B cell (primary cell): ENCODE measurements at places on chromosomes 5 and 9.

DNA sequence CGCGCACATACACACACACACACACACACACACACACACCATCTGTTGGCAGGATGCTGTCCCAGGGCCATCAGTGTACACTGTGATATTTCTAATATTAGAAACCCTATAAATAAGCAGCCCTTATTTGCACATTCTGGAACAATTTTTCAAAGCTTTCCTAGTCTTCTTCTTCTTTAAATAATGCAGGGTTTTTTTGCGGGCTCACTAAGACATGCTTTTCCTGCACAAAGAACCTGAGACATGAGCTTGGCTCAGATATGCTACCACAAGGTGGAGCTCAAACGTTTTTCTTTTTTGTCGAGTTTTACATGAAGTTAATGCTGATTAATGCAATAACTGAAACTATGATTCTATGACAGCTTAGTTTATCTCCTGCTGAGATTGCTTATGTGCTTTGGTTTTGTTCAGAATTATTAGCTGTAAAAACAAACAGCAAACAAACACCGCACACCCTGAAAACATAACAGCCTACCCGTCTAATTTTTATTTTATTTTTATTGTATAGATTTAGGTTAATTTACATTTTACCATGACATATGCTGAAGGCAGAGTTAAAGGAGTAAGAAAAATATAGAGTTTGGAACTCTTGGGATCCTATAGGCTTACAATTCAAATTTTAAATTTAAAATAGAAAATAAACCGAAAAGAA lies 95.8 kb downstream of the ALDH1A1 start:
- no peaks in the 10 kb centered on the region for H3K27me3 ChIP-seq
- H3K4me1 ChIP-seq, result no peaks in the 10 kb centered on the region
- H3K4me3 ChIP-seq, result no peak overlapping the region

- peaks cover 32% of the 10 kb centered on the region for H3K27me3 ChIP-seq
- H3K4me3 ChIP-seq, result no peak overlapping the region
- H3K36me3 ChIP-seq, result no peaks in the 10 kb centered on the region
- peaks cover 8% of the 10 kb centered on the region for H3K4me1 ChIP-seq
- H3K27ac ChIP-seq, result no peak overlapping the region
Observed at GRCh38 chr5:6585168-6585567, 47.7 kb downstream of the NSUN2 start.

DNA sequence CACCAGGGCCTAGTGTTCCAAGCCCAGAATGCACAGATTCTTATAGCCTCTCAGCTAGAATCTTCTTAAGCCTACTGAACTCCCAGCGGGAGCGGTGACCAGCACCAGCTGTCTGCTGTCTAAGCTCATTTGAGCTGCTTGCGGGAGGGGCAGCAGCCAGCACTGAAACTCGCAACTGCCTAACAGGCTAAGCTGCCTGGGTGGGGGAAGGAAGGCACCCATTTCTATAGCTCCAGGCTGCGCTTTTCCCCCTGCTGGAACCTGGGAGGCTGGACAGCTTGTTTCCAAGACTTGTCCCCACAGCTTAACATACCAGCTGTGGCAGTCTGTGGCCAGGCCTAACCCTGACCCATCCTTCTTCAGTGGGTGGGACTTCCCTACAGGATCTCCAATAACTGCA lies 512.9 kb downstream of the EFNA5 start:
- no peaks in the 10 kb centered on the region for H3K36me3 ChIP-seq
- no peak overlapping the region for H3K27ac ChIP-seq
- H3K27me3 ChIP-seq, result no peaks in the 10 kb centered on the region
- no peak overlapping the region for H3K4me3 ChIP-seq
- H3K4me1 ChIP-seq, result no peaks in the 10 kb centered on the region
- no peak for DNase-seq

- peaks cover 3% of the 10 kb centered on the region for H3K4me1 ChIP-seq
- H3K4me3 ChIP-seq, result no peak overlapping the region
- DNase-seq, result no peak
- H3K27ac ChIP-seq, result no peak overlapping the region
Observed at GRCh38 chr5:103254921-103255320, 3.6 kb upstream of the MACIR start.

GRCh38 chr9:109941771-109942170 lies 161.8 kb downstream of the PALM2AKAP2 start:
- H3K27me3 ChIP-seq, result no peaks in the 10 kb centered on the region
- DNase-seq, result no peak
- peaks cover 20% of the 10 kb centered on the region for H3K4me1 ChIP-seq
- no peak overlapping the region for H3K4me3 ChIP-seq
- no peaks in the 10 kb centered on the region for H3K36me3 ChIP-seq

- peak overlapping the region; percentile 14 for H3K4me3 ChIP-seq
- no peaks in the 10 kb centered on the region for H3K27me3 ChIP-seq
- peak; percentile 87 for DNase-seq
- H3K4me1 ChIP-seq, result peaks cover 53% of the 10 kb centered on the region
Observed at GRCh38 chr5:163916376-163916775, 411.0 kb downstream of the MAT2B start.

DNA sequence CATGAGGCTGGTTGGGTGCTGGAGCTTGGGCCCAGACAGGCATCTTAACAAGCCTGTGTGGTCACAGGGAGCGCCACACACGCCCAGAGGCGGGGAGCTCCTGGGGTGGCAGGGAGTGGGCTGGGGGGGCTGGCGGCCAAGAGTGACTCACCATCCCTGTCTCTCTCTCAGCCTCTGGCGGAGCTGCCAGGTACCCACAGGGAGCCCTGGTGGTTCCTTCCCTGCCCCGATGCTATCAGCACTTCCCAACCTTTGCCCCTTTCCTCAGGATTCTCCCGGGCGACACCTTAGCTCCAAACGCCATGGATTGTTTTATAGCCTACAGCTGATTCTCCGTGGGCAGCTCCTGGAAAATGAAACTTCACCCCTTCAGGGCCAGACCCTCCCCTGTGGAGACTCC lies 5.5 kb downstream of the SLC9A3 start:
- DNase-seq, result no peak
- H3K27ac ChIP-seq, result no peak overlapping the region
- H3K4me1 ChIP-seq, result peaks cover 5% of the 10 kb centered on the region
- no peak overlapping the region for H3K4me3 ChIP-seq
- peaks cover 85% of the 10 kb centered on the region for H3K27me3 ChIP-seq
- H3K36me3 ChIP-seq, result no peaks in the 10 kb centered on the region

- no peaks in the 10 kb centered on the region for H3K4me1 ChIP-seq
- no peaks in the 10 kb centered on the region for H3K27me3 ChIP-seq
- no peaks in the 10 kb centered on the region for H3K36me3 ChIP-seq
- no peak for DNase-seq
Observed at GRCh38 chr5:116520771-116521170, 53.9 kb downstream of the SEMA6A start.

GRCh38 chr5:120805131-120805530 lies 341.0 kb downstream of the PRR16 start:
- H3K4me3 ChIP-seq, result no peak overlapping the region
- no peak for DNase-seq
- no peaks in the 10 kb centered on the region for H3K36me3 ChIP-seq
- no peaks in the 10 kb centered on the region for H3K27me3 ChIP-seq

- DNase-seq, result no peak
- no peak overlapping the region for H3K27ac ChIP-seq
- no peak overlapping the region for H3K4me3 ChIP-seq
- peaks cover 11% of the 10 kb centered on the region for H3K4me1 ChIP-seq
Observed at GRCh38 chr9:121734465-121734864, 83.0 kb downstream of the DAB2IP start.

DNA sequence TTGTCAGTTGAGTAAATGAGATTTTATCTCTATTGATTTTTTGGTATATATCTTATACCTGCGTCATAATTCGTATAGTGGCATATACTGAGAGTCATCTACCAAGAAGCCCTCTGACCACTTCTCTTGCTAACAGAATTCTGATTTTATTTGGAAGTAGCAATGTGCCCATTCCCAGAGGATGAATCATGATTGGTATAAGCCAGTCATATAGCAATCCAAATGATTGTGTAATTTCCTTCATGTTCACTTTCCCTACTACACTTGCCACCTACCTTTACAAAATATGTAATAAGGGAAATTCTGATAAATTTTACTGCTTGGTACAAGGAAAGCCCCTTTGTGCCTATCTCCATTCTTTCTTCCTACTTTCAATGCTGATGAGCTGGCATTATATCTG lies 16.1 kb upstream of the ZNF462 start:
- no peak overlapping the region for H3K27ac ChIP-seq
- DNase-seq, result no peak
- no peak overlapping the region for H3K4me3 ChIP-seq
- H3K4me1 ChIP-seq, result no peaks in the 10 kb centered on the region

- DNase-seq, result no peak
- H3K27me3 ChIP-seq, result no peaks in the 10 kb centered on the region
- peaks cover 4% of the 10 kb centered on the region for H3K36me3 ChIP-seq
- peaks cover 20% of the 10 kb centered on the region for H3K4me1 ChIP-seq
Observed at GRCh38 chr5:115262011-115262320, 711 bp downstream of the PGGT1B start.

DNA sequence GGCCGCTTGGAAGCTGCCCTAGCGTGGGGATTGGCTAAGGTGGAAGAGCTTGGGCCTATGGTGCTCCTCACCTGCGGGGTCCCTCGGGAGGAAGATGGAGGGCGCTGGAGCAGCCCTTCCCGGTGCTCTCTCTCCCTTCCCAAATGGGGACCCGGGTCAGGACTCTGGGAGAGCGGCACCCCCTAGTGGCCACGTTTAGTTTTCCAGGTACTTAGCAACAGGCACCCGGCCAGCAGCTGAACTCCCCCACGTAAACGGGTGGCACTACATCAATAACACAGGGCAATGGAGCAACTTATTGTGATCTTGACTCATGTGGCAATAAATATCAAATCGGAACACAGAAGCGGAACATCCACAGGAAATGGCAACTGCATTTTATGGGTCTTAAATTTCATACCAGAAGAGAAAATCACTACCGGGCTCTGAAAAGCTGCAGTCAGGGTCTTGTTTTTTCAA lies 316.6 kb downstream of the AGTPBP1 start:
- H3K27me3 ChIP-seq, result no peaks in the 10 kb centered on the region
- H3K4me3 ChIP-seq, result no peak overlapping the region
- H3K4me1 ChIP-seq, result no peaks in the 10 kb centered on the region
- H3K36me3 ChIP-seq, result no peaks in the 10 kb centered on the region
- H3K27ac ChIP-seq, result no peak overlapping the region
- peak; percentile 14 for DNase-seq

DNA sequence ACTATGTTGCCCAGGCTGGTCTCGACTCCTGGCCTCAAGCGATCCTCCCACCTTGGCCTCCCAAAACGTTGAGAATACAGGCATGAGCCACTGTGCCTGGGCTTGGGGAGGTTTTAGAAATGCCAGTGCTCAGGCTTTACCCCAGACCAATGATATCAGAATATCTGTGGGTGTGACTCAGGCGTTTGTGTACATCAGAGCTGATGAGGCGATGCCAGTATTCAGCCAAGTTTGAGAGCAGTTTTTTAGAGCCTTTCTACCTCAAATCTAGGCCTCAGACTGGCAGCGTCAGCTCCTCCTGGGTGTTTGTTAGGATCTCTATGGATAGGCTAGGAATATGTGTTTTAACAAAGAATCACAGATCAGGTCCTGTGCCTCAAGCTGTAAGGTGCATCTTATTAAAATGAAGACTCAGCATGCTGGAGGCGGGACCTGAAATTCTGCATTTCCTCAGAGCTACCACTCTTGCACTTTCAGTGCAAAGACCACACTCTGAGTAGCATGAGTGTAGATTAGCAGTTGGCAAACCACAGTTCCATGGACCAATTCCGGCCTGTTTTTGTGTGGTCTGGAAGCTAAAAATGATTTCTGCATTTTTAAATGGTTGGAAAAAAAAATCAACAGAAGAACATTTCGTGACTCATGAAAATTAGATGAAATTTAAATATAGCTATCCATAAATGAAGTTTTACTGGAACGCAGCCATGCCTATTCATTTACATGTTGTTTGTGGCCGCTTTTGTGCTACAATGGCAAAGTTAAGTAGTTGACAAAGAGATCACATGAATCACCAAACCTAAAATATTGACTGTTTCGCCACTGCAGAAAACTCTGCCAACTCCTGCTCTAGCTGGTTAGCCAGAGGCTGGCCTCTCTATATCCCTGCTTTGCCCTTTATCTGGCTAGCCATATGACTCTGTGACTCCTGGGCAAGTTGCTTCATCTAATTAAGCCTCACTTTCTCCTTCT lies 92.2 kb downstream of the KLF4 start:
- no peaks in the 10 kb centered on the region for H3K4me1 ChIP-seq
- DNase-seq, result no peak
- no peaks in the 10 kb centered on the region for H3K36me3 ChIP-seq
- no peaks in the 10 kb centered on the region for H3K27me3 ChIP-seq
- no peak overlapping the region for H3K4me3 ChIP-seq

- no peak overlapping the region for H3K27ac ChIP-seq
- no peaks in the 10 kb centered on the region for H3K27me3 ChIP-seq
- H3K4me3 ChIP-seq, result no peak overlapping the region
- H3K4me1 ChIP-seq, result no peaks in the 10 kb centered on the region
Observed at GRCh38 chr5:143922718-143923117, 110.8 kb downstream of the HMHB1 start.

GRCh38 chr9:128136816-128137793 lies 9.6 kb upstream of the PTGES2 start:
- H3K27me3 ChIP-seq, result peaks cover 3% of the 10 kb centered on the region
- H3K27ac ChIP-seq, result no peak overlapping the region
- no peak for DNase-seq
- no peaks in the 10 kb centered on the region for H3K4me1 ChIP-seq
- no peak overlapping the region for H3K4me3 ChIP-seq

DNA sequence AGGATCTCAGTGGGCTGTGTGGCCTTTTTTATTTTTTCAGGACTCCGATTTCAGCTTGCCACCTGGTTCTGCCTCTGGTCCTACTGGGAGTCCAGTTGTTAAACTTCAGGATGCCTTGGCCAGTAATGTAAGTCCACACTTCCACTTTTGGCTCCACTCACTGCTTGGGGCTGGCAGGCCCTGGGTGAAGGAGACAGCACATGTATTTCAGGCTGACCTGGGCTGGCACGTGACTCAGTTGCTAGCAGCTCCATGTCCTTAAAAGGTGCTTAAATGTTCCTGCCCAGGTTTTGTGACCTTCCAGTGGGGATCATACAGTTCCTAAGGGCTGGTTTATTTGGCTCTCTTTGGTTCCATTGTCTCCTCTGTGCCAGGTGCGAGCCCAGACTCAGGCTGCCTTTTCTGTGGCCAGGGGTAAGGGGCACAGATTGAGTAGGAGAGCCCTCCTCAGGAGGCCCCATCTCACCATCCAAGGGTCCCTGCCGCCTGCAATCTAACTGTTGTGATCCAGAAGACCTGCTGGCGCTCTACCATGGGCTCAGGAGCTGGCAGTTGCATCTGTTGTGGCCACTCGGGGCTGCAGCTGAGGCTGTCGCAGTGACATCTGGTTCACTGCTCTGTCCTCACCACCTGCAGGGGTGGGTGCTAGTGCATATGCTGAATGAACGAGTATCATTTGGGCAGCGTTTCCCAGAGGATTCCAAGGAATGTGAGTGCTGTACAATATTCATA lies 19.2 kb upstream of the POMT1 start:
- no peaks in the 10 kb centered on the region for H3K27me3 ChIP-seq
- no peak overlapping the region for H3K27ac ChIP-seq
- no peak overlapping the region for H3K4me3 ChIP-seq
- DNase-seq, result no peak
- no peaks in the 10 kb centered on the region for H3K4me1 ChIP-seq

GRCh38 chr9:80082213-80082612 lies 510.4 kb downstream of the TLE4 start:
- H3K4me3 ChIP-seq, result peak overlapping the region; percentile 48
- H3K4me1 ChIP-seq, result peaks cover 30% of the 10 kb centered on the region
- H3K36me3 ChIP-seq, result no peaks in the 10 kb centered on the region
- H3K27me3 ChIP-seq, result no peaks in the 10 kb centered on the region
- peak overlapping the region; percentile 38 for H3K27ac ChIP-seq
